ENCODE measurements at places on chromosomes 3 and 15.

GRCh38 chr15:48963524-48964113 lies at the start of gene SHC4:
SHC4 (minus strand) TSS chr15:48963919; CDS start chr15:48963015, 904 bp downstream.
- DNase-seq = no peak

- no peak for DNase-seq
Observed at GRCh38 chr15:71396536-71397125, 281.4 kb downstream of the THSD4 start.

DNA sequence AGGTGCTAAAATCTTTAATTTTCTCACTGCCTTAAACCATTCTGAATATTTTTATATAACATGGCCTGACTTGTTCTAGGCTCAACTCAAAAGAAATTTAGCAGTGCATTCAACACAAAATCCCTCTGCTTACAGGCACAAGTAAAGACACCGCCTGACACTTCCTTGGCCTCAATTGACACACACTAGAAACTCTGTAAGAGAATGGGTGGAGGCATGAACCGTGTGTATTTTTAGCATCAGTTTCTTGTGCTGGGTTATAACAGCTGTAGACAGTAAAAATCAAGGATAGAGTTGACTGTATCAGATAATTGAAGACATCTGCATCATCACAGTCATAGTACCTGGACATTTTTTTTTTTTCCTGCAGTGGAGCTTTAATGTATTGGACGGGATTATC lies 54.3 kb downstream of the SLC9A9 start:
- DNase-seq = no peak

- peak; percentile 87 for DNase-seq
Observed at GRCh38 chr15:98727115-98728040, 79.0 kb downstream of the IGF1R start.

- no peak for DNase-seq
Observed at GRCh38 chr3:23036728-23037127, 166.4 kb upstream of the UBE2E2 start.

- DNase-seq = no peak
Observed at GRCh38 chr3:68706096-68706495, 226.3 kb downstream of the TAFA4 start.

DNA sequence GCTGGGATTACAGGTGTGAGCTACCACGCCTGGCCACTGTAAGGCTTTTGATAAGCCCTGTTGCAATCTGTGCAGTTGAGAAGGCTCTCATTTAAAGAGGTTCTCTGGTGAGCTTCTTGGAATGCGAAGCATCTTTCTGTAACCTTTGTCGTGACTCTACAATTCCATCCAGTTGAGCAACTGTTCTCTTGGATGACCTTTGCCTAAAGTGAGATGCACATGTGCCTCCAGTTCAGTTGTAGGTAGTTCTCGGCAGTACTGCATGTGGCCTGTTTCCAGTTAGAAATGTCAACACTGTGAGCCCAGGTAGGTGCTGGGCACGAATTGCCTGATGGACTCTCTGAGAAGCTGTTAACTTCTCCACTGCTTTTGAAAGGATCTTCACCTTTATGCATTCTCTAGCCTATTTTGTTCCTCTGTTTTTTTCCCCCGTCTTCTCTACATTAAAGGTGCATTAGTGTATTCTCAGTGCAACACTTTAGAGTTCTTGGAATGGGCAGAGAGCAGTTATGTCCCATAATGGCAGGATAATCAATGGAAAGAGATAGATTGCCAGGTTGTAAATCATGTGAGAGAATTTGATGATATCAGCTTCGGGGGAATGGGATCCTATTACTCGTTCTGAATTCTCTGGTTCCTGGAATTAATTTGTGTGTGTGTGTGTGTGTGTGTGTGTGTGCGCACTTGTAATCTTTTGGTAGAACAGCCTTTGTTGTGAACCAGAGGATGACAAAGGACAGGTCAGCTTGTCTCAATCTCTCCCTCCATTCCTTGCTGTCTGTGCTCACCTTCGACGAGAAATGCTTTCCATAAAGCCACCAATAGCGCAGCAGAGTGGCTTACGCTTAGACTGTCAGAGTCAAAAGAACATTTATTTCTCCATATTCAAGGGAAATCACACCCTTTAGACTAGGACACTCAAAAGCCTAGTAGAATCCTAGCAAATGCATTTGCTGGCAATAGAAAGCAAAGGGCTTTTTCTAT lies 51.1 kb downstream of the PTPRG start:
- no peak for DNase-seq

GRCh38 chr3:190096345-190096744 lies 24.4 kb downstream of the P3H2 start:
- no peak for DNase-seq

- DNase-seq = no peak
Observed at GRCh38 chr3:95627697-95628096, 1186.7 kb upstream of the EPHA6 start.

DNA sequence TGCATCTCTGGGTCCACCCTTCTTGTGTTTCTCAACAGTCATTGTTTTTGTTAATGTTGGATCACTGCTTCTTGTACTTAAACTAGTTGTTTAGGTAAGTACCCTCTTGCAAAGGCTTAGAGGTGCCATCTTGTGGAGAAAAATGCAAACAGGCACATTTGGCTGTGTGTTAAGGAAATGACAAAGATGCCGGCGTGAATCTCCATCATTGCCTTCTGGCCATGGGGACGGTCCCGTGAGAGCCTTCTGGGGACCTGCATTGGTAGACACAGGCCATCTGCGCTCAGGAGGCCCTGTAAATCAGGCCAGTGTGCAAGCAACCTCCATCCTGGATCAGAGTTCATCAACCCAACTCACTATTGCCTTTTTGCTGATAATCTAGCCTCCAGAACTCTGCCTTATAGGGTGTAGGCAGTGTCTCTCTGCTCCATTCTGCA lies 158.6 kb upstream of the NR2E3 start:
- no peak for DNase-seq

DNA sequence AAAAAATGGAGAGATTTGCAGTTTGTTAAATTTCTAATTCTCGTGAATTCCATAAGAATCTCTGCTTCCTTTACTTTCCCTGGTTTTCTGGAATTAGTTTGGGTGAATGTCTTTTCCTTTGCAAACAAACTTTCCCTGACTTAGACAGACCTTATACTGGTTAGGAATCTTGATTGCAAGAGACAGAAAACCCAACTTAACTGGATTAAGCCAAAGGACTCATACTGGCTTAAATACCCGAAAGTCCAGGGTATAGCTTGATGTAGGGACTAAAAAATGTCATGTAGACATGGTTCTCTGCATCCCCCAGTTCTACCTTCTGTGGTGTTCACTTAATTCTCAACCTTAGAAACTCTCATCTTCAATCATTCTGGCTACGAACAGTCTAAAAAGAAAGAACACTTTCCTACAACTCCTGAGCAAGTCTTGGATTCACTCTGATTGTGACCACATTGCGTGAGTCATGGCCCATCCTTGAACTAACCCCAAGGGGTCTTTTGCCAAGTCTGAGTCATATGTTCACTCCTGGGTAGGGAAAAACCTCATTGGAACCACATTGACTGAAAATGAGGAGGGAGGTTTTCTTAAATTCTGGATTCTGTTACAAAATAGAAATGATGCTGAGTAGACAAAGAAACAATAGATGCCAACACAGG lies 136.0 kb upstream of the DAZL start:
- no peak for DNase-seq

GRCh38 chr3:80000022-80000421 lies 232.2 kb upstream of the ROBO1 start:
- DNase-seq = no peak

DNA sequence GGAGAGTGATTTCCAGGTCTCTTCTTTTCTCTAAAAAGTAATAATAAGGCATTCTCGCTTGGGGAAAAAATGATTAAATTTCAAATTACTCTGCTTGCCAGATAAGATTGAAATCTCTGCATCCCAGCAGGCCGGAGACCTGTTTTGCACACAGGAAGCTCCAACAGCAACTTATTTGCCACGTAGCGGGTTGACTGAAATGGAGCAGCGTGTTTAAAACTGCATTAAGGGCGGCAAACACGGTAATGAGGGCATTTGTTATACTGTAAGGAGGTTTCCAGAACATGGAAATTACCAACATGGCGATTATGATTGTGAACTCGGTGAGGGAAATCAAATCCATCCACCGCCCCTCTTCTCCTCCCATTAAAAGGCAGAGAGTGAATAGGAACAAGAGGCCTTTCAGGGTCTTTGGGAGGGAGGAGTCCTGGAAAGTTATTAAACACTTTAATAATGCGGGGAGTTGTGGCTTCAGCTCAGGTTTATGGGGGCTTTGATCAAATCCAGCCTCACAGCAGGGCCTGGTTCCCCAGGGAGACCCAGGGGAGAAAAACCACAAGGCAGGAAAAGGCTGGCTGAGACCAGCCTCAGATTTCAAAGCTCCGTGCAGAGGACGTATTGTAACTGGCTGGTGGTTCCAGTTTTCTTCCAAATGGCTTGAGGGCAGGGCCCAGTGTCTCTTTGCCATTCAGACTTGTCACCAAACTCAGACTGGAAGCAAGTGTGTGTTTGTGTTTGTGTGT lies 242.3 kb downstream of the TLE3 start:
- DNase-seq = no peak

GRCh38 chr3:190597291-190597690 lies 83.4 kb downstream of the IL1RAP start:
- no peak for DNase-seq

DNA sequence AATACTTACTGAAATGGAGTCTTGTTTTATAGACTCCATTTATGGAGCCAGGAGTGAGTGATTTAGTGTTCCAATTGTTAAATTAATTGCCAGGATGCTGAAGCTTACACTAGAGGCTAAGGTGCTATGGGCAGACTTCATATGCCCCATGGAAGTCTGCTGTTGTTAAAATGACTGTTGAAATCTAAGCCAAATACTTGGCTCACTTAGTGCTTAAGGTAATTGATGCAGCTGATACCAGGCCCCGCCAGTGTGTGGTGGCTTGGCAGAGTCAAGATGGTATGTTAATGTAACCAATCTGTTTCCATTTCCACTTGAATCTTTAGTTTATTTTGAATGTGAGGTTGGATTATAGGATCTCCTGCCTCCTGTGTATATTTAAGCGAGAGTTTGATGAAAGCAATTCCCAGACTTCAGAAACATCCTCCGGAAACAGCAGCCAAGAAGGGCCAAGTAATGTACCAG lies 187.1 kb downstream of the ITPR1 start:
- DNase-seq = no peak

GRCh38 chr3:184354121-184354728 lies 7.2 kb downstream of the CLCN2 start:
- peak; percentile 69 for DNase-seq

DNA sequence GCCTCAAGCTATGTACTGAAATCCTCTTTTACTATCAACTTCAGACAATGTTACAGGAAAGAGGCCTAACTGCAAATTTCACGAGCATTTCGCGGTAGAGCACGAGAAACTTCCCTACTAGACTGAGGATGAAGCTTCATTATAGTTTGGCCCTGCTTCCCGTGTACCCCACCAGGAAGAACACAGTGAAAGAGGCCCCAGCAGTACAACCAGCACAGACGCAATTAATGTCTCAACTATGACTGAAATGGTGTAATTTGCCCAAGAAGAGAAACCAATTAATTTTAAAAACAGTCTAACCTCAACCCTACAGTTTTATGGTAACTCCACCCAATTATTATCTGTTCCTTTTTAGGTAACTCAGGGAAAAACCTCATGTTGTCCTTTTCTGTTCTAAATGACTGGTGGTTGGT lies 12.1 kb downstream of the CHSY1 start:
- no peak for DNase-seq

DNA sequence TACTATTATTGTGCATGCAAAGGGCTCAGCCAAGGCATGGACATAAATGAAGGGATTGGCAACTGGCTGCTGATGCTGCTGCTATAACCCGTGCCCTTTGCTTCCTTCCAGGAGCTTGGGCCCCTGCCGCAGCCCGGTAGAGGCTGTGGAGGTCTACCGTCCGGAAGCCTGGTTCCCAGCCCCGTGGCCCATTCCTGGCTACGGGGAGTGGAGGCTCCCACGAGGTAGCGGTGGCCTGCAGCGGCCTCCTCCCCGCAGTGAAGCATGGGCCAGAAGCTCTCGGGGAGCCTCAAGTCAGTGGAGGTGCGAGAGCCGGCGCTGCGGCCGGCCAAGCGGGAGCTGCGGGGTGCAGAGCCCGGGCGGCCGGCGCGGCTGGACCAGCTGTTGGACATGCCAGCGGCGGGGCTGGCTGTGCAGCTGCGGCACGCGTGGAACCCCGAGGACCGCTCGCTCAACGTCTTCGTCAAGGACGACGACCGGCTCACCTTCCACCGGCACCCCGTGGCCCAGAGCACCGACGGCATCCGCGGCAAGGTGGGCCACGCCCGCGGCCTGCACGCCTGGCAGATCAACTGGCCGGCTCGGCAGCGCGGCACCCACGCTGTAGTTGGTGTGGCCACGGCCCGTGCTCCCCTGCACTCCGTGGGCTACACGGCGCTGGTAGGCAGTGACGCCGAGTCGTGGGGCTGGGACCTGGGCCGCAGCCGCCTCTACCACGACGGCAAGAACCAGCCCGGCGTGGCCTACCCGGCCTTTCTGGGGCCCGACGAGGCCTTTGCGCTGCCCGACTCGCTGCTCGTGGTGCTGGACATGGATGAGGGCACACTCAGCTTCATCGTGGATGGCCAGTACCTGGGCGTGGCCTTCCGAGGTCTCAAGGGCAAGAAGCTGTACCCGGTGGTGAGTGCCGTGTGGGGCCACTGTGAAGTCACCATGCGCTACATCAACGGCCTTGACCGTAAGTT lies 15.0 kb downstream of the SPSB4 start:
- DNase-seq = no peak

- no peak for DNase-seq
Observed at GRCh38 chr3:25385807-25386460, 42.1 kb upstream of the RARB start.

- no peak for DNase-seq
Observed at GRCh38 chr3:134287512-134287911, 36.9 kb upstream of the RYK start.

DNA sequence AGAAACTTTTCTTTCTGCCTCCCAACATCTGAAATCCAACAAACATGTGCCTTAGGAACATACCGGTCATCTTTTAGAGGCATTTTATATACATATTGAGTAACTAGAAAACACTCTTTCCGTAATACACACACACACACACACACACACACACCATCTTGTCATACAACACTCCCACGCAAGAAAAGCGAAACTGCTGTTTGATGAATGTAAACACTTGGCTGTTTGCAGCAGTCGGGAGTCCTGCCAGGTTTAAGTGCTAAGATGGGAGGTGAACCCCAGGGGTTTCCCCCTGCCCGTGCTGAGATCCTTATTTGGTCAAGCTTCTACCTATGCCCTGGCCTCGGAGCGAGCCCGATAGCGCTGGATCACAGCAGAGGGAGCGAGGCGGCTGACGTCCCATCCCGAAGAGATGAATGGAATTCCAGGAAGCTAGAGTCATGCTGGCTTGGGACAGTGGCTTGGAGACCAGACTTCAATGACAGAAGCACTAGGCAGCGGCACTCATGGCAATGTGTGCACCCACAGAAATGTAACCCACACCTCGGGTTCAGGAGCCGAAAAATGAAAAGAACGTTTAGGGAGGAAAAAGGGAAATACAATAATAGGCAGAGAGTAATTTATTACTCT lies 1.3 kb upstream of the THBS1 start:
- peak; percentile 71 for DNase-seq

DNA sequence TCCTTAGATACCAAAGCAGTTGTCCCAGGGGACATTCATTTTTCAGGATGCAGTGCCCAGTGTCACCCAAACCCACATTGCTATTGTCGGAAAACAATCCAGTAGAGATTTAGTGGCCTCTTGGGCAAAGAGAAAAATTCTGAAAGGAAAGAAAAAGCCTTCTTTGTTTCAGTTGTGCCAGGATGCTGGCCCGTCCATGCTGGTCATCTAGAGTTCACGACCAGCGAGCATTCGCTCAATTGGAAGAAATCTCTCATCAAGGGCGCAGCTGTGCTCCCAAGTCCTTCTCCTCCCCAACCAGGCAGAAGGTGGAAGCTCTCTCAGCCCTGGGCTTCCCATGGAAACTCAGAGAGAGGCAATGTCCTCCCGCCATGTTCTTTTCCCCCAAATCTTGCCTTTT lies 123.7 kb downstream of the MTHFS start:
- DNase-seq = no peak

- DNase-seq = no peak
Observed at GRCh38 chr3:3065876-3066275, 44.3 kb downstream of the IL5RA start.

All from lower lobe of right lung (tissue), 2 donors.